ENCODE measurements at places on chromosomes 7 and 10. TPM values are rescaled to one million over a fixed set of nuclear protein-coding genes. Genes with fewer than 3 reads are reported as not detected.

GRID2IP gene
- not detected for total RNA-seq

LRMDA gene
- 14.8 TPM for total RNA-seq

PSMA2 gene
- total RNA-seq, result 42.6 TPM

IFIT2 gene
- 8.1 TPM for total RNA-seq

CD36 gene
- total RNA-seq, result 89.8 TPM

C7orf33 gene
- 3.6 TPM for total RNA-seq

HKDC1 gene
- total RNA-seq, result 18.0 TPM

ADAM12 gene
- 29.9 TPM for total RNA-seq

ENTPD1 gene
- total RNA-seq, result 27.6 TPM

MACC1 gene
- 4.3 TPM for total RNA-seq

LIPK gene
- not detected for total RNA-seq

KLHDC10 gene
- 50.6 TPM for total RNA-seq

OPN4 gene
- total RNA-seq, result not detected

AVL9 gene
- 47.9 TPM for total RNA-seq

AKR1C2 gene
- total RNA-seq, result 10.4 TPM

ASZ1 gene
- not detected for total RNA-seq

ITIH2 gene
- total RNA-seq, result 2.9 TPM

PLXDC2 gene
- total RNA-seq, result 65.8 TPM

SPDYE9 gene
- not detected for total RNA-seq

HOXA9 gene
- not detected for total RNA-seq

JAZF1 gene
- total RNA-seq, result 29.4 TPM

CALU gene
- total RNA-seq, result 155 TPM
